ENCODE measurements at places on chromosomes 12 and 14. TPM values are rescaled to one million over a fixed set of nuclear protein-coding genes. Genes with fewer than 3 reads are reported as not detected.

The CLEC6A gene
- total RNA-seq: not detected

The MSI1 gene
- 0.16 TPM for total RNA-seq

The SLC5A8 gene
- not detected for total RNA-seq

- no peak for DNase-seq
These were observed 77.8 kb upstream of the BDKRB2 start for GRCh38 chr14:96126783-96127271.

DNA sequence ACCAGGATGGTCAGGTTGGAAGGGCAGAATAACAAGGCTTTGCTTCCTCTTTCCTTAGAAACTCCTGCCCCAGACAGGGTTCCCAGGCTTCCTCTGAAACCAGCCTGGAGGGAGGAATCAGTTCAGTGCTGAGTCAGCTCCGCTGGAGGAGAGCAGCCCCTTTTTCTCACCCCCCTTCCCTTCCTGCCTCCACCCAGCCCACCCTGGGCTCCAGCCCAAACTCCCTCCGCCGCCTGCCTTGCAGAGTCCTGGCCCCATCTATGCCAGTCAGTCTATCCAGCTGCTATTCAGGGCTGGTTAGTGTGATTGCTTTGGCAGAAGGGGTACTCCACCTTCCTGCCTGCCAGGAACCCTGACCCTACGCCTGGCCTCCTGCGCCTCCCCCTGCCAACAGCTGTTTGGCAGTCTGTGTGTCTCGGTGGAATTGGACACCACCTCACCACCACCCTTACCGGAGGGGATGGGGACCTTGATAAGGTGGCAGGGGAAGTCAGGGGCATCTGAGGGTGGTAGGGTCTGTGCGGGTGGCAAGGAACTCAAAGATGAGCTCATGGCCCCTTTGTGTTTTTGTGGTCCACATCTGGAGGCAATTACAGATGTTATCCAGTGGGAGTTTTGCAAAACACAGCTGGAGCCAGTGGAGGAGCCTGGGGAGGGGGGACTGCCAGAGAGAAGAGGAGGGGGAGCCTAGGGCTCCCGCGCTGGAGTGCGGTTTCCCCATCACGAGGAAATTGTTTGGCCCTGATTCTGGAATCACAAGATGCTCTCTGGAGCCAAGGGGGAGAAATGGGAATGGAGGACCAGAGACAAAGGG lies 12.2 kb downstream of the MMP14 start:
- no peak for DNase-seq

- DNase-seq: no peak
These were observed 90.2 kb downstream of the PPP1R12A start for GRCh38 chr12:79844693-79845092.

GRCh38 chr14:70045310-70045709 lies 143.4 kb downstream of the SLC8A3 start:
- DNase-seq: no peak

GRCh38 chr12:47102845-47103651 lies 23.3 kb upstream of the AMIGO2 start:
- DNase-seq: no peak

DNA sequence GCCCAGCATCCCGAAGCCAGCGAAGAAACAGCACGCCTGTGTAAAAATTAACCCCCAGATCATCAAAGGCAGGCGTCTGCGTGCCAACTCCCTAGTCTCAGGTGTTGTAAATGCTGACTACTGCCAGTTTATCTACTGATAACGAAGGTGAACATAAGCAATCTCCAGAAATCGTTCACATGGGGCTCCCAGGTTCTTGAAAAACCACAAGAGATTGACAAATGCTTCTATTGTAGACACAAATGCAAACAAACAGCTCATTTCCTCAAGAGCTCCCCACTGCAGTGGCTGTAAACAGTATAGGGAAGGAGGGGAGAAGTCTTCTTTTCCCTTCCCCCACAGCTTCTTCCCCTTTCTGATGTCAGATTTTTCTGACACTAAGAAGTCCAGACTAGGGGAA lies 5.3 kb upstream of the PLEKHG3 start:
- no peak for DNase-seq

DNA sequence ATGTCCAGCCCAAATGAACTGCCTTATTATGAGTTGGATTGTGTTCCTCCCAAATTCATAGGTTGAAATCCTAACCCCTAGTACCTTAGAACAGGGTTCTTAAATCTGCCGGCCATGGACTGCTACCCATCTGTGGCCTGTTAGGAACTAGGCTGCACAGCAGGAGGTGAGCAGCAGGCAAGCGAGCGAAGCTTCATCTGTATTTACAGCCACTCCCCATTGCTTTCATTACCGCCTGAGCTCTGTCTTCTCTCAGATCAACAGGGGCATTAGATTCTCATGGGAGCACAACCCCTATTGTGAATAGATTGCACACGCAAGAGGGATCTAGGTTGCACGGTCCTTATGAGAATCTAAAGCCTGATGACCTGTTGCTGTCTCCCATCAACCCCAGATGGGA lies 9.8 kb upstream of the EML5 start:
- DNase-seq: no peak

DNA sequence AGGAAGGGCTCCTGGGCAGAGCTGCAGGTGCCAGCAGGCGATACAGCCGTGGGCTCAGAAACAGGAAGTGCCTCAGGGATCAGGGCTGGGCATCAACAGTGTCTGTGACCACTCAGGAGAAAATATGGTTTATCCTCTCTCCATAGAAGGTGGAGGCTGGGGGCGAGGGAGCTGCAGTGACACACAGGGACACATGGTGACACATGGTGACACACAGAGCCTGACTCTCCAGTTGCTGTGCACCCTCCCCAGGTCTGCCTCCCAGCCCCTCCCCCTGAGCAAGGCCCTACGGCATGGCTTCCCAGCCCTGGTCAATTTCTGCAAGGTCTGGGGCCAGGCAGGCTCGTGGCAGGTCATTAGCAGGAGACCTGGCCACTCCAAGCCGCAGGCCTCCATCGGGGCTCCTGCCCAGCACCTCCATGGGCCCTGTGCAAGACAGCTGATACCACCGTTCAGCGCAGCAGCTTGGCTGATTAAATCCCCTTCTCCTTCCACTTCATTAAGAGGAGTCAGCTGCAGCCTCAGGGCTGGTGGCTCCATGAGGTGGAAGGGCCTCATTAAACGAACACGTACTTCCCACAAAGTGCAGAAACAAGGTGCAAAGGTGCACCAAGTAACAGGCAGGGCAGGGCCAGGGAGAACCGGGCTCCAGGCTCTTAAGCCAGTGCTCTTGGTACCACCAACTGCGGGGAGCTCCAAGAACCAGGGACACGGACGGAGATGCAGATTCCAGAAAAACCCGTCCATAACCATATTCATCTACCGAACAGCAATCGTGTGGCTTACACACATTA lies 60.7 kb downstream of the CCNK start:
- no peak for DNase-seq

DNA sequence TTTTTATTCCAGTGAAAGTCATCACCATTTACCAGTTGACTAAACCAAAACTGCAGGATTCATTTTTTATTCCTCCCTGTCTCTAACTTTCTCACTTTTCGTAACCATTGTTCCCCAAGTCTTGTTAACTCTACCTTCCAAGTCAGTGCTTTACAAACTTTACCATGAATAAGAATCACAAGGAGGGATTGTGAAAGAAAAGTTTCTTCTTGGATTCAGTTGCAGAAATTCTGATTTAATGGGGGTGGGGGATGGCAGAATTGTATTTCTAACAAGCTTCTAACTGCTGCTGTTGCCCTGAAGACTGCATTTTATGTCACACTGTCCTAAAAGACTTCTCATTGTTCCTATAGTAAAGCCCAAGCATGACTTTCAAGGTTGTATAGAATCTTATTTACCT lies 5.0 kb upstream of the RAB21 start:
- DNase-seq: no peak

DNA sequence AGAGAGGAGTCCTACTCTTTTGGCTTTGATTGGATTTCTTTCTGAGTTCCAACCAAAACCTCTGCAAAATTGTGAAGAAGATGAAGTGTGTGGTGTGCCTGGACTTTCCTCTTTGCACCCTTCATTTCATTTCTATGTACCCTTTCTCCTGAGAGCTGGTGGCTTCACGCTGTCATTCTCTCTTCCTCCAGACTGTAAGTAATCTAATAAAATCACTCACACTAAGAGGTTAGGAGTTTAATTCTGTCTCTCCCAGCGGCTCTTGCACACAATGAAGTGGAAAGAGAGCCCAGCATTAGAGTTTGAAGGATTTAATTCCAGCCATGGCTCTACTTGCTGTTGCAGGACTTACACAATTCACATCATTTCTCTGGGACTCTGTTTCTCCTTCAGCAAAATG lies 37.8 kb upstream of the CRADD start:
- DNase-seq: no peak

DNA sequence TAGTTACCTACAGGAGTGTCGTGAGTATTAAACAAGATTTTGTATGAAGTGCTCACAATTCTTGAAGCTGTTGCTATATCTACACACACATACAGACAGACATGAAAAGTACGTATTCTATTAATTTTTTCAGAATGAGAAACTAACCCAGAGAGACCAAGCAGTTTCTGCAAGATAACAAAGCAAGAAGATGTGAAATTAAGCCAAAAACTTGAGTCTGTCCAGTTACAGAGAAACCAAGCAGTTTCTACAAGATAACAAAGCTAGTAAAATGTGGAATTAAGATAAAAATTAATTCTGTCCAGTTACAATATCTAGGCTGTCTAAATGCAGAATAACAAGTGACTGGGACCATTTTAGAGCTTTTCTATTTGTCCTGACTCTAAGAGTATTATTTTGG lies 132.4 kb downstream of the ALG10B start:
- DNase-seq: no peak

GRCh38 chr14:76203086-76204001 lies 51.6 kb downstream of the GPATCH2L start:
- DNase-seq: peak; percentile 95

- DNase-seq: peak; percentile 45
These were observed 8.1 kb upstream of the GLTP start for GRCh38 chr12:109888179-109889020.

DNA sequence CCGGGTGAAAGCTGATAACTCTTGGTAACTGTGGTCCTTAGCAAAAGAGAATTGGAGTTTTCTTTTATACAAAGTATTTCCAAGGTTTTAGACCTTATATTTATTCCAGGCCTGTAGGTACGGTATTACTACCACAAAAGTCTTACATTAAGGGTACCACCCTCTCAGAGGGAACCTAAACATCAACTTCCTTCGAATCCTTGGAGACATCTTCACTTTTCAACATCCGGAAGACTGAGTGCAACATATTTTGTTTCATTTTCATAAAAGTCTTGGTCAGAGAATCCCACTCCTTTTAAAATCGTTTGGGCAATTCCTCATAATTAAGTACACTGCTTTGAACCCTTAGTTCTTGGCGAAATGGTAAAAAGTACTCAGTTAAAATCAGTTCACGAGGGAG lies 1.2 kb downstream of the CNOT2 start:
- no peak for DNase-seq

Data from GM12878 (cell line).